Placental epithelial cell (primary cell): ENCODE measurements at places on chromosomes 12 and 14. TPM values are rescaled to one million over a fixed set of nuclear protein-coding genes. Genes with fewer than 3 reads are reported as not detected.

ITGB7 gene
- not detected in 2 replicates for total RNA-seq

TAS2R30 gene
- total RNA-seq, result 5.5 and 7.0 TPM in 2 replicates

OR4E2 gene
- not detected in 2 replicates for total RNA-seq

TCL1B gene
- not detected in 2 replicates for total RNA-seq
